ENCODE measurements at places on chromosomes 16 and 17.

- no peak for DNase-seq
These were observed 12.7 kb downstream of the TERF2IP start for GRCh38 chr16:75660321-75660720.

GRCh38 chr16:70359552-70359951, 12.8 kb downstream of the DDX19A start:
- no peak for DNase-seq

DNA sequence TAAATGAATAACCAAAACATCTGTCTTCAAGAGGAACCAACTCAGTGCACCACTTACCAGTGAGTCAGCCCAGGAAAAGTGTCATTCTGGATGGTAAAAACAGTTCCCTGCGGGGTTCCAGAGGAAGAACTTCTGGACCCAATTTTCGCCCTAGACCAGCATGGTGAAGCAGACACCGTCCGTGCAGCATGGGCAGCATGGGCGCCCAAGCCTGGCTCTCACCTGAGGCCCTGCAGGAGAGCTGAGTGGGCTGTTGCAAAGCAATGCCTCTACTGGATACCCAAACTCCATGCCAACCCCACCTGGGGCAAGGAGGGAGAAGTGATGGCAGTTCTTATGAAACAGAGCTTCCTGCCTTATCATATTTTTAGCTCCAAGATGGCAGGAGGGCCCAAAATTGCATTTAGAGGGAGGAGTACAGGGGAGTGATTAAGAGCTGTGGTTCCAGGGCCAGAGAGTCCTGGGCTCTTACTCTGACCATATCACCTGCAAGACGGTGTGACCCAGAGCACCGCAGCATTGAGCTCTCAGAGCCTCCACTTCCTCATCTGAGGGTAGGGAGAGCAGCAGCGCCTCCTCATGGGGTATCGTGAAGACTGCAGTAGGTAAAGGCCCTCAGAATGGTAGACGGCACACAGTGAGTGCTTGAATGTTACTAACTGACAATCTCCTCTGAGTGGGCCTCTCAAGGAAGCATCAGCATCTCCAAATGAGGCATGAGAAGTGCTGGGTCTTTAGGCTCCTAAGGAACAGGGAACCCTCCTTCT, 16.6 kb upstream of the INPP5K start:
- DNase-seq, result no peak

DNA sequence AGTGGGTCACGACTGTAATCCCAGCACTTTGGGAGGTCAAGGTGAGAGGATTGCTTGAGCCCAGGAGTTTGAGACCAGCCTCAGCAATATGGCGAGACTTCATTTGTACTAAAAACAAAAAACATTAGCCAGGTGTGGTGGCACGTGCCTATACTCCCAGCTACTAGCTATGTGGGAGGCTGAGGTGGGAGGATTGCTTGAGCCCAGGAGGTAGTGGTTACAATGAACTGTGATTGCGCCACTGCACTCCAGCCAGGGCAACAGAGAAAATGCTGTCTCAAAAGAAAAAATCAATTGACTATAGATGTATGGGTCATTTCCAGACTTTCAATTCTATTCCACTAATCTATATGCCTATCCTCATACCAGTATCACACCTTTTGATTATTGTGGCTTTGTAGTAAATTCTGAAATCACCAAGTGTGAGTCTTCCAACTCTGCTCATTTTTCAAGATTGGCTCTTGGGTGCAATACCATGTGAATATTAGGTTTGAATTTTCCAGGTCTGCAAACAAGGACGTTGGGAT, 27.2 kb upstream of the CEP20 start:
- DNase-seq, result no peak

DNA sequence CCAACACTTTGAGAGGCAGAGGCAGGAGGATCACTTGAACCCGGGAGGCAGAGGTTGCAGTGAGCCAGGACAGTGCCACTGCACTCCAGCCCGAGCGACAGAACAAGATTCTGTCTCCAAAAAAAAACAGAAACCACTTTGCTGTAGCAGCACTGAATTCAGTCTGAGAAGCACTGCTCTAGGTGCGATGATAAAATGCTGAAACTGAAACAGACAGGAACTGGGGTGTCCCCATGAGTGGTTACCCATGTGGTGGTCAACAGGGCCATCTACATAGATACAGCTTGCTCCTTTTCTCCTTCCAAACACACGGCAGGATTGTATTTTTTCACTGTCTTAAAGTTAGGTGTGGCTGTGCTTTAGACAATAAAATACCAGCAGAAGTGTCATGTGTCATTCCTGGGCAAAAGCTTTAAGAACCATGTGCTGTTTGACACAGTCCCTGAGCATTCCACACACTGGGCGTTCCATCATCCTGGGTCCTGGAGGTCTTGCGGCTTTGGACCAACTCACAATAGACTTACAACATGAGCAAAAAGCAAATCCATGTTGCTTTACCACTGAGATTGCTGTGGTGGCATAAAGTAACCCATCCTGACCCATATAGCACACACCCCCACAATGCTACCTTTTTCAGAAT, 11.5 kb downstream of the GAS7 start:
- no peak for DNase-seq

DNA sequence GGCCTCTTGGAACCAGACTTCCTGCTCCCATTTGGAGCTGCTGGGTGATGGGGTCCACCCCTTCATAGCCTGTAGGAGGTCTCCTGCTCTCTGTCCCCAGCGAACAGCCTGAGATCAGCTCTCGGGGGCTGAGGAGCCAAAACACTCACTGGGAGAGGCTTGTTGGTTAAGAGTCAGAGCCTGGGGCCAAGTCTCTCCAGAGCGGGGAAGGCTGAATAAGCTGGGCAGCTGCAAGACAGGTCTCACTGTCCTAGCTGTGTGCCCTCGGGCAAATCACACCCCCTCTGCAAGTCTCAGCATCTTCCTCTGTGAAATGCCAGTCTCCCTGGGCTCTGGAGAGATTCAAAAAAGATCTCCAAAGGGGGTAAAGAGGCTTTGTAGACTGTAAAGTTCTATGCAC, 174.6 kb downstream of the WSCD1 start:
- DNase-seq, result no peak

- no peak for DNase-seq
These were observed 17.5 kb downstream of the ALOX15B start for GRCh38 chr17:8056232-8056975.

DNA sequence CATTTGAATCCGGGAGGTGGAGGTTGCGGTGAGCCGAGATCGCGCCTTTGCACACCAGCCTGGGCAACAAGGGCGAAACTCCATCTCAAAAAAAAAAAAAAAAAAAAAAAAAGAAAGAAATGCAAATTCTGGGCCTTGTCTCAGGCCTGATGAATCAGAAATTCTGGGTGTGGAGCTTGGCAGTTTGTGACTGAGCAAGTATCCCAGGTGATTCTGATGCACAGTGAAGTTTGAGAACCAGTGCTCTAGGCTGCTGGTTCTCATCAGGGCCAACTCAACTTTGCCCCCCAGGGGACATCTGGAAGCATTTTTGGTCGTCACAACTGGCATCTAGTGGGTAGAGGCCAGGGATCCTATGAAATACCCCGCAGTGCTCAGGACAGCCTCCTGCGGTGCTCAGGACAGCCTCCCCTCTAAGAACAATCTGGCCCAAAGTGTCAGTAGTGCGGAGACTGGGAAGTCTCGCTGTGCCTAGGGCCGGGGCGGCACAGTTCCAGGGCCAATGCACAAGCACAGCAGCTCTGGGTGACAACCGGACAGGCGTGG, 55.9 kb downstream of the SDK2 start:
- DNase-seq, result no peak

Measured in foreskin fibroblast (primary cell).